Purkinje cell (primary cell): ENCODE measurements at places on chromosomes 5 and 9. TPM values are rescaled to one million over a fixed set of nuclear protein-coding genes. Genes with fewer than 3 reads are reported as not detected.

Gene GDF9
- not detected in 2 replicates for polyA plus RNA-seq

Gene ECSCR
- polyA plus RNA-seq = 2.1 TPM in 1 of 2 replicates, not detected in the other

Gene FRMPD1
- 7.7 and 13.4 TPM in 2 replicates for polyA plus RNA-seq

Gene IFNA2
- polyA plus RNA-seq = 0.22 TPM in 1 of 2 replicates, not detected in the other

Gene CCDC171
- 2.3 and 4.4 TPM in 2 replicates for polyA plus RNA-seq

Gene SLC25A2
- polyA plus RNA-seq = not detected in 2 replicates

Gene IL7R
- polyA plus RNA-seq = not detected in 2 replicates

Gene CCDC127
- 22.3 and 30.3 TPM in 2 replicates for polyA plus RNA-seq

Gene SIT1
- polyA plus RNA-seq = not detected in 2 replicates

Gene SPAG8
- polyA plus RNA-seq = 1.3 and 6.8 TPM in 2 replicates

Gene TTC16
- not detected in 2 replicates for polyA plus RNA-seq

Gene KCNT1
- polyA plus RNA-seq = 0.07 and 0.82 TPM in 2 replicates

Gene C5orf58
- not detected in 2 replicates for polyA plus RNA-seq

Gene NR5A1
- not detected in 2 replicates for polyA plus RNA-seq

Gene PPP2R2B
- polyA plus RNA-seq = 115 and 131 TPM in 2 replicates

Gene GABRA6
- 21.2 and 21.4 TPM in 2 replicates for polyA plus RNA-seq
